Stimulated activated CD8-positive, alpha-beta memory T cell treated with anti-CD3 and anti-CD28 coated beads, Interleukin-12 subunit alpha, Interleukin-12 subunit beta, amount 100 ng/mL, for 1 hour (primary cell): ENCODE measurements at places on chromosomes 2 and 18.

GRCh38 chr2:43073401-43073825 is 153.0 kb downstream of the ZFP36L2 start:
- DNase-seq, result no peak

DNA sequence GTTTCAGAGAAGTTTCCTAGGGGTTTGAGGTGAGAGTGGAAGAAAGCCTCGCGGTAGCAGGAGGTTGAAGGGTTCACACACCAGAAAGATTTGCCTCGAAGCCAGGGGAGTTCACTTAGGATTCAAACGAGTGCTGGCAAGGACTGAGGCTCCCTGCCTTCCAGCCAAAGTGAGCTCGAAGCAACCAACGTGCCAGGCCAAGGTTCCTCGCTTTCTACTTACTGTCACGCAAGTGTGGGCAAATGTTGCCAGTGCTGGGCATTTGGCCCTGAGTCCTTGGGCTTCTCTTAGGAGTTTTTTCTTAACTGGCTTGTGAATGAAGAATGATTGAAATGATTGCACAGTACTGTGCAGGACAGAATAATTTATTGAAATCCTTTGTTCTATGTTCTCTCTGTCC is 53.6 kb downstream of the TMEM178A start:
- DNase-seq, result no peak

DNA sequence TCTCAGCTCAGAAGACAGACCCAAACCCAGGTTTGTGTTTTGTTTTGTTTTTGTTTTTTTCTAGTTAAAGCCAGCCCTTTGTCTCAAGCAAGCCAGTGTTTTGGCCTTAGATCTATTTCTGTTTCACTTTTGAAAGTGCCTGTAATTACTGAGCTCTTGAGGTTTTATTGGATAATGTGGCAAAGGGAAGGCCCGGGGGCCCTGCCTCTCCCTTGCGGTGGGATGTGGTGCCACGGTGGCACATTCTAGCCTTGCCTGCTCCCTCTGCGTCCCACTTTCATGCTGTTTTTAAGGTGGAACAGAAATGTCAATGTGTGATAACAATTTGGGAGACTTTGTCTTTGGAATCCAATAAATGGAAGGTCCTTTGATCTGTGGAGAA is 2.5 kb downstream of the HPCAL1 start:
- DNase-seq, result no peak

DNA sequence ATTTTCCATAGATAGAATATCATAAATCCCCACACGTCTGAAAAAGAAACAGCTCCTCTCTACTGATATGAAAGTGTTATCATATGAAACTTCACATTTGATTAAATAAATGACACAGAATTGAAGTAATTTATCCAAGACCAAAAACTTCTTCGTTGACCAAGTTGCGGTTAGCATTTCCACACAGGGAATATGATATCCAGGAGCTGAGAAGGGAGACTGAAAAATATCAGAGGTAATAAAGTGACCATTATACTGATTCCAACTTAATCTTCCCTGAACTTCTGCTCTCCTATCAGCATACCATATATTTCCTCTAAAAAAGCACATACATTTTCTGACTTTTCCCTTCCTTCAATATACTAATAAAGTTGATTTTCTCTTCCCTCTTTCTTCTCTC is 356.2 kb upstream of the CHST9 start:
- no peak for DNase-seq

DNA sequence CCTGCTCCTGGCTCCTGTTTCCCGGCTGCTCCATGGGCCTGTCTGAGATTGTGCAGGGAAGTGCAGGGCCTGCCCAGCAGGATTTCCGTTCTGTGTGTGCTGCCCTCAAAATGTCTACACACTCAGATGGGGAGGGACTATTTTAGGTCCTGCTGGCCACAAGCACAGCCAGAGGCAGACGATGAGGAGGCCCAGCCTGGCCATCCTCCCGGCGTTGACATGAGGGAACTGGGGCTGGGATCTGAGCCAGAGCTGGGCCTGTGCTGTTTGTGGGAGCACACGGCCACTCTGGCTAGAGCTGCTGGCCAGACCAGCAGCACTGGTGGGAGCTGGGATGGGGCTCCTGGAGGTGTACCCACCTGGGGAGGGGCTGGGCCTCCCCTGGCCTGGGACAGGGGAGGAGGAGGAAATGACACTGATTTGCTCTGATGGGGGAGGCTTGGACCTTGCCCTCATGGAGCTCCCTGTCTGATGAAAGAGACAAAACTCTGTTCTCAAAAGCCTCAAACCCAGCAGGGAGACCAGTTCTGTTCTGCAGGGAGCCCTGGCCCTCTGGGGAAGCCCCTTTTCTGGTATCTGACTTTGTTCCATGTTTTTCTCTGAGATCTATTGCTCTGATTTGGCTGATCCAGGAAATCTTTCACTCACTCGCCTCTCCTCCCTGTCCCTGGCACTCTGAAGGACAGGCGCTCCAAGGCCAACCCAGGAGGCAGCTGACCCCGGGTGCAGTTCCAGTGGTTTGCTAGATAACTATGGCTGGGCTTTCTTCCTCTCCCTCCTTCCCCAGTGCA is 161.8 kb downstream of the DYSF start:
- no peak for DNase-seq

DNA sequence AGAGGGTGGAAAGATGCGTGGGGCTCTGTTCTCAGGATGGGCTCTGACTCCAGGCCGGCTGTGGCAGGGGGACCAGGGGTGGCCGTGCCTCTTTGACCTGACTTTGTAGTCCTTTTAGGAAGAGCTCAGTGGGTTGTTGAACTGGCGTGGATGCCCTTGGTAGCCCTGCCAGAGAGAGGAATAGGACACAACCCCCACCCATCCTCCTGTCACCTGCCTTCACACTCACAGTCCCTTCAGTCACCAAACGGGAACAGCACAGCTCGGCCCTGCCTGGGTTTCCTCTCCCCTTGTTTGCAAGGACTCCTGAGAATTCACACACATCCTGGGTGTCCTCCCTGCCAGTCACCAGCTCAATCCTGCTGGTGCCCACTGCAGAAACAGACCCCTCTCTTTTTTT is 20.1 kb upstream of the MRPL33 start:
- no peak for DNase-seq

GRCh38 chr2:236657801-236658200 is 88.2 kb downstream of the ACKR3 start:
- DNase-seq, result no peak

- no peak for DNase-seq
Observed at GRCh38 chr2:144404586-144405314, 115.2 kb downstream of the ZEB2 start.

DNA sequence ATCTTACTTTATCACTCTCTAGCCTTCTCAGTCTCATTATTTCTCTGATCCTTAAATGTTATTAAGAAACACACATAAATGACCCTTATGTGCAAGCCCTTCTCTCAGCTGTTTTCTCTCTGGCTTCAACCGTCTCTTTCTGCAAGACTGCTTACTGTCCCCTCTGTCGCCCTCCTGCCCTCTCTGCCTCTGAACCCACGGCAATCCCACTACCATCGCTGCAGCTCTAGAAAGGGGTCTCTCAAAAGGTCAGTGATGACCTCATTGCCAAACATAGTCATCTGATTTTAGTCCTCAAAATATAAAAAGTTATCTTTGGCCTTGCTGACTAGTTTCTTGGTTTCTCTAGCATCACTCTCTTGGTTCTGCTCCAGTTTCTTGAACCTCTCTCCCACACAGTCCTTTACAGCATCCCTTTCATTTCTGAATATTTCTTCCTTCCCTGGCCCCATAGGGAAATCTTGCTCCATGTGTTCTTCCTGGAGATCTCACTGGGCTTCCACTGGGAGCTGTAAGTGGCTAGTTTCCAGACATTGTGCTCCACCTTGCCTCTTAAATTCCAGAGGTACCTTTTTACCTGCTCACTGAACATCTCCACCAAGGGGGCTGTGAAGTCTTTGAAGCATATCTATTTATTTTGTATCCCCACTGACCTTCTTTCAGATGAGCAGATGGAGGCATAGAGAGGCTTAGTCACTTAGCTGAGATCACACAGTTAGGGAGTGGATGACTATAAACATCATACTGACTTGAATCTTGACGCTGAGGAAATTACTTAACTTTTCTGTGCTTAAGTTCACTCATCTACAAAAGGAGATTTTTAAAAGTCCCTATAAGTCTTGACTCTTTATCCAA is 96.2 kb downstream of the PDE1A start:
- no peak for DNase-seq

DNA sequence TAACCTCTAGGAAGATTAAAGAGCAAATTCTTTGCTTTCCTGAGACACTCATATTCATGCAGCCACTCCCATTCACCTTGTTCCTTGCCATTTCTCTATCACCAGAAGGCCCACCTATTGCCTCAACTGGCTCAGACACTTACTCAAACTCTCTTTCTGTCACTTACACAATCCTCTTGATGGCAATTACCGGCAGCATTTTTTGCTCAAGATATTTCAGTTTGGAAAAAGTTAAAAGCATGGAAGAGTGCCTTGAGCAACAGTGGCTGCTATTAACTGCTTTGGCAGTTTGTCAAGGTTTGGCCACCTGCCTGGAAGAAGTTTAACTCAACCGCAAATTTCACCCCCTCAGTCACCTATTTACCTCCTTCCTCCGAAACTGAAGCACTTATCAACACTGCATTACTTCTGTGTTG is 1104.0 kb upstream of the PIK3C3 start:
- DNase-seq, result no peak

- DNase-seq, result no peak
Observed at GRCh38 chr2:172430678-172431077, 3.3 kb downstream of the ITGA6 start.

- no peak for DNase-seq
Observed at GRCh38 chr2:146366276-146366675, 1478.6 kb upstream of the ACVR2A start.

DNA sequence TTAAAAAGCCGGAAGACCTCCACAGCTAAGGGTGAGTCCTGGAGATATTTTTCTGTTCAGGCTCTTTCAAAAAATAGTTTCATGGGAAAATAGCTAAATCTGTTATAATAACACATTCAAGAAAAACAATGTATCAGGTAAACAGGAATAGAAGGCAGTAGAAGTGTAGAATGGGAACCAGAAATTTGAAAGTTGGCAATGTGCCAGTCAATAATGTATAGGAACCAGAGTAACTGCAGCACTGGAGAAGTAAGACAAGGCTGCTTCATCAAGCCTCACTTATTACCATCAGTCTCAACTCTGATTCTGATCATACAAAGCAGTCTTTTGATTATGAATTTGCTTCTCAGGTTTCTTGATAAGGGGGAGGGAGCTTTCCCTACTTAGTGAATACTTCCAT is 81.4 kb upstream of the VRK2 start:
- DNase-seq, result no peak

GRCh38 chr2:1586251-1586922 is 157.9 kb downstream of the PXDN start:
- DNase-seq, result no peak

DNA sequence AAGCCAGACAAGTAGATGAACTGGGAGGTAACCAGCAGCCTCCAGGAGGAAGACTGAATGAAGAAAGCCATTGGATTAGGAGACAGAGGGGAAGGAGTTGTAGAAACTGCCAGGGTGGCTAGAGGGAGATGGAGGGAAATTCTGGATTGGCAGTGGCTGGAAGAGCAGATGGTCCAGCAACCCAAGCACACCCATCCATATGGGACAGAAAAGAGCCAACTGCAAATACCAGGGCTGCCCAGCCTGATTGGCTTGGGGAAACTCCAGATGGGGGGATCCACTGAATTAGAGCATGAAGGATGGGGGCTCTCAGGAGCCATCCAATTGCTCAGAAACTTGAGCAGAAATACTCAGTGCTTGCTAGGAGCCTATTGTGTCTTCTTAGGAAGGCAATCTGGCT is 173.5 kb upstream of the EPB41L3 start:
- no peak for DNase-seq

GRCh38 chr2:118865106-118865505 is 17.7 kb upstream of the EN1 start:
- DNase-seq, result no peak

GRCh38 chr18:39344487-39344886 is 1778.9 kb upstream of the CELF4 start:
- no peak for DNase-seq

GRCh38 chr2:41413813-41414485 is 633.9 kb upstream of the PKDCC start:
- DNase-seq, result no peak

DNA sequence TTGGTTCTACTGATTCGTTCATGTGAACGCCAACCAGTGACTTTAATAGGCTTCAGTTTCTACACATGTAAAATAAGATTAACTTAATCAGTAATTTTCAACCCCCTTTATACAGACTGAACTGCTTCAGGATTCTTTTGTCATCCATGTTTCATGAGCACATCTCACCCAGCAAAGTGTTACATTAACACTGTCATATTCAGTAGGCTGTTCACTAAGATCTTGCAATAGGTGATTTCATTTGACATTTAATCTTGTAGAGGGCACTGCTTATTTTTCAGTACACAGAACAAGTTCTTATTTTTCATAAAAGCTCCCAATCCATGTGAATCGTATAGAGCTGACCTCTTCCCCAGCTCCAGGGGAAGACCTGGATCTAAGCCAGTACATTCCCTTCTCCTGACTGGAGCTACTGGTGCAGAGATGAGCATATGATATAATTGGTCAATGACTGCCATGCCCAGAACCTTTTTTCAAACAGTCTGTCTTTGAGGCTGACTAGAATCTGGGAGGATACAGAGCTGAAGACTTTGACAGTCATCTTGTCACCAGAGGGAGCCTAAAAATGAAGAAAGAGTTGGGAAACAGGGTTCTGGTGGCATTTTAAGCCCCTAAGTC is 72.2 kb upstream of the CHRNA1 start:
- no peak for DNase-seq

DNA sequence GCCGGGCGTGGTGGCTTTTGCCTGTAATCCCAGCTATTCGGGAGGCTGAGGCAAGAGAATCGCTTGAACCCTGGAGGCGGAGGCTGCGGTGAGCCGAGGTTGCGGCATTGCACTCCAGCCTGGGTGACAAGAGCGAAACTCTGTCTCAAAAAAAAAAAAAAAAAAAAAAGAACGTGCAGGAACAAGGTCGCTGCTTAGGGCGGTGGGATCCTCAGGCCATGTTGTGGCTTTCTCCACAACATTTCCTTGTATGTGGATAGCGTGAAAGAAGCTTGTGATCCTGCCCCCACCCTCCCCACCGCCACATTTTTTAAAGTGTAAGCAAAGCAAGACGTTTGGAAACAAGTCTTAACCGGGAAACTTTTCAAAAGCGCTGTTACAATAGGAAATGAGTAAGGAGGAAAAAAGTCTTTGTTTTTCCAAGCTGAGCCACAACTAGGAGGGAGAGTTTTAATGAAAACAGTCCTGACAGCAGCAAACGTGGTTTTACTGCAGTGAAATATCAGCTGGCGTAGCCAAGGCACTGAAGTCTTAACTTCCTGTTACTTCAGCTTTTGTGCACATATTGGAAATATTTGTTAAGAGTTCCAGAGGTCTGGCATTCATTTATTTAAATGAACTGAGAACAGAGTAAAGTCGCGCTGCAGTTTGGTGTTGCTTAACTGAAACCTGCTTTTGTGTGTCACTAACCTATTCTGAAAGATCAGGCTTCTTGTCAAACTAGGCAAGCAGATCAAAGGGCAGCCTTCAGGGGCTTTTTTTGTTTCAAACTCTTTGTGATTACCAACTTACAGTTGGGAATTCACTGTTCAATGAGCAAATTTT is 3.8 kb downstream of the TGIF1 start:
- DNase-seq, result no peak

- DNase-seq, result no peak
Observed at GRCh38 chr2:221323513-221323912, 248.6 kb downstream of the EPHA4 start.
